ENCODE measurements at places on chromosomes 7 and 10.

GRCh38 chr10:96093948-96094347 lies 36.1 kb upstream of the ZNF518A start:
- no peaks in the 10 kb centered on the region for H3K36me3 ChIP-seq
- peaks cover 4% of the 10 kb centered on the region for H3K4me1 ChIP-seq
- H3K4me3 ChIP-seq: no peak overlapping the region

- no peak for DNase-seq
- H3K4me3 ChIP-seq: no peak overlapping the region
These were observed 2.5 kb downstream of the CLRN3 start for GRCh38 chr10:127890216-127890615.

GRCh38 chr10:92757066-92757710 lies 67.4 kb downstream of the HHEX start:
- no peak overlapping the region for H3K4me3 ChIP-seq
- H3K27ac ChIP-seq: peak overlapping the region; percentile 98
- no peaks in the 10 kb centered on the region for H3K36me3 ChIP-seq
- peaks cover 46% of the 10 kb centered on the region for H3K4me1 ChIP-seq
- peak; percentile 93 for DNase-seq
- H3K27me3 ChIP-seq: no peaks in the 10 kb centered on the region

DNA sequence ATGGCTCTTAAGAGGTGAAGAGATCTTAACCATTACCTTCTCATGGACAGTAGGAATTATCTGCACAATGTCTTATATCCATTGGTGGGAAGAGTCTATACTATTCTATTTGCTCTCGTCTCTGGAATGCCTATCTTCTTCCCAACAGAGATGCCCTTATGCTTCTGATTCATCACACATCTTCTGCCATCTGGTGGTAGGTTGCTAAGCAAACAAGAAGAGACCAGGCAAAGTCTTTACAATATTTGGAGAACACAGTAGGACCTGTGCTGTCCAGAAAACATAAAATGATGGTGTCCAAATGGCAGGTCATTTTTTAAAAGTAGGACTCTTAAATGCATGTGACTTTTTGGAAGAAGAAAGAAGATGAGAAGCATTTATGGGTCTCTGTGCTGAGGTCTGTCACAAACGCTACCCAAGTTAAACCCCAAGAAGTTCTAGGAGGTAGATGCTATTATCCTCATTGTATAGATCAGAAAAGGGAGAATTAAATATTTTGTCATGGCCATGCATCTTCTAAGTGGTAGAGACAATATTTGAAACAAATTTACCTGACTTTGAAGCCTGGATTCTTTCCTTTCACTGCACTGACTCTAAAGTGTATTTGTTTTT lies 67.8 kb upstream of the NXPH1 start:
- no peak overlapping the region for H3K27ac ChIP-seq
- H3K4me1 ChIP-seq: no peaks in the 10 kb centered on the region
- no peaks in the 10 kb centered on the region for H3K36me3 ChIP-seq
- DNase-seq: no peak
- no peaks in the 10 kb centered on the region for H3K27me3 ChIP-seq

- H3K4me1 ChIP-seq: no peaks in the 10 kb centered on the region
- H3K27ac ChIP-seq: no peak overlapping the region
- DNase-seq: no peak
- H3K4me3 ChIP-seq: no peak overlapping the region
These were observed 24.0 kb downstream of the AGK start for GRCh38 chr7:141575164-141575563.

- peak; percentile 85 for DNase-seq
- no peak overlapping the region for H3K4me3 ChIP-seq
- H3K27me3 ChIP-seq: no peaks in the 10 kb centered on the region
- peak overlapping the region; percentile 58 for H3K27ac ChIP-seq
- no peaks in the 10 kb centered on the region for H3K36me3 ChIP-seq
These were observed 248.0 kb upstream of the FZD8 start for GRCh38 chr10:35889971-35890675.
